HAP-1 (cell line): ENCODE measurements at places on chromosomes 3 and 15.

- no peak for DNase-seq
Observed at GRCh38 chr15:63598473-63599400, 1.6 kb downstream of the FBXL22 start.

DNA sequence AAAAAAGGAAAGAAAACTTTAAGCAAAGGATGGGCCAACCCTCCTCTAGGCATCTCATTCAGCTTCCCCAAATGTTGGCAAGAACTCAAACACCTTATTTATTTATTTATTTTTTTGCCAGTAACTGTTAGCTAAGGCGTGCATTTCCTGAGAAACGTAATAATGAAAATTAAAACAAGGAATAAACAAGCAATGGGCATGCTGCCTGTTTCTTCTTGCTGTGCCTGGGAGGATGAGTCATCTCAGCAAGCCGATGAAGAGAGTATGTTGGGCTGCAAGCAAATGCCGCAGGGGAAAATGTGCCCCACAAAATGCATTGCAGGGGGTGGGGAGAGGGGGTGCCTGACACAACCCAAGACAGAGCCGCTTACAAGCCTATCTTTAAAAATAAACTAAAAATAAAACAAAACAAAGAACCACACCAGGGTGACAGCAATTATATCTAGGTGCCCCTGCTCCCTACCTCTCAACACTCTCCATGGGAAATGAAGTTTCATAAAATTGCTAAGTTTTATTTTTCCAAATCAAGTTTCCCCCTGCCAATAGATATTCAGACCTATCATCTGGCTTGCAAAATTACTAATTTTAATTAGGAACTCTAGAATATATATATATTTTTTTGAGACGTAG is 40.3 kb downstream of the EIF4E3 start:
- peak; percentile 28 for DNase-seq

DNA sequence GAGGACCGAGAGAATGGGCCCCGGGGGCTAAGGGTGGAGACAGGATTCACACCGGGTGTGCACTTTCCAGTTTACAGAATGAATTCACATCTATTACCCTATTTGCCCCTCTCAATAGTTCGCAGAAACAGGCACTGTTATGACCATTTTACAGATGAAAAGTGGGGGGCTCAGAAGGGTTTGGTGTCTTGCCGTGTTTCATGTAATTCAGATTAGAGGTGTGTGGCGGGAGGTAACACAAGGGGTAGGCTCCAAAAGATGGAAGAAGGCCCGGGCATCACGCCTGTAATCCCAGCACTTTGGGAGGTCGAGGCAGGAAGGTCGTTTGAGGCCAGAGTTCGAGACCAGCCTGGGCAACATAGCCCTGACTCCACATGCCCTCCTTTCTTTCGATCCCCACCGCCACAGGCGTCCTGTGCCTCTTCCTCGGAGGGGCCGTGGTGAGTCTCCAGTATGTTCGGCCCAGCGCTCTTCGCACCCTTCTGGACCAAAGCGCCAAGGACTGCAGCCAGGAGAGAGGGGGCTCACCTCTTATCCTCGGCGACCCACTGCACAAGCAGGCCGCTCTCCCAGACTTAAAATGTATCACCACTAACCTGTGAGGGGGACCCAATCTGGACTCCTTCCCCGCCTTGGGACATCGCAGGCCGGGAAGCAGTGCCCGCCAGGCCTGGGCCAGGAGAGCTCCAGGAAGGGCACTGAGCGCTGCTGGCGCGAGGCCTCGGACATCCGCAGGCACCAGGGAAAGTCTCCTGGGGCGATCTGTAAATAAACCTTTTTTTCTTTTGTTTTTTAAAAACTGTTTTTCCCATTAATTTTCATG is 3.4 kb downstream of the DUOXA2 start:
- DNase-seq = no peak

GRCh38 chr15:59410391-59410896 is 27.5 kb upstream of the FAM81A start:
- no peak for DNase-seq

DNA sequence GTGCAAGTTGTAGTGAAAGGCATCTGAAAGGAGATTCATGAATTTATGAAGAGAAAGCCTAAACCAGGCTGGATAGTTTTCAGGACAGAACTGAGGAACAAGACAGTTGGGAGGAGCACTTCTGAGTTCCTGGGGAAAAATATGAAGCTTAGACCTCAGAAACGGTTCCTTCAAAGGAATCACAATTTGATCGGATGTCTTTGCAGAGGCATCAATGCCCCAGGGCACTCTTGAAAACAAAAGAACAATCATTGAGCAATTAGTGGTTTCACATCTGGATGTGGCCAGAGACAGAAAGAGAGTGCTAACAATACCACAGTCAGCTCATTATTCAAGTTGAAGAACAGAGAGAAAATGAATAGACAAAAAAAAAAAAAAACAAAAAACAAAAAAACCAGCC is 86.2 kb downstream of the KLF13 start:
- DNase-seq = no peak

DNA sequence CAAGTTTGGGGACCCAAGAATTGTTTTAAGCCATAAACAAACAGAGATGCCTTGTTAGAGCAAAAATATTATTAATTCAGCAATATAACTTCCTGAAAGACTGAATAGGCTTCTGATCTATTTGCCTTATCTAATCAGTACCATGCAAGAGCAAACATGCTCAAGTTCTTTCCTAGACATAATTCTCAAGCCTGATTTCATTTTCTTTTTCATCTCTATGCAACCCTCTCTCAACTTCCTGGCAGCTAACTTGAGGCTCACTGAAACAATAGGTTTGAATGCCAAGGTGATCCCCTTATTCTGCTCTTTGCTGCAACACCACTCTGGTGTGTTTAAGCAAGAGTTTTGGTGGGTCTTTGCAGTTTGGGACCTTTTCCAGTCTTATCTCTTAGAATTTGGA is 230.9 kb upstream of the CD96 start:
- no peak for DNase-seq

DNA sequence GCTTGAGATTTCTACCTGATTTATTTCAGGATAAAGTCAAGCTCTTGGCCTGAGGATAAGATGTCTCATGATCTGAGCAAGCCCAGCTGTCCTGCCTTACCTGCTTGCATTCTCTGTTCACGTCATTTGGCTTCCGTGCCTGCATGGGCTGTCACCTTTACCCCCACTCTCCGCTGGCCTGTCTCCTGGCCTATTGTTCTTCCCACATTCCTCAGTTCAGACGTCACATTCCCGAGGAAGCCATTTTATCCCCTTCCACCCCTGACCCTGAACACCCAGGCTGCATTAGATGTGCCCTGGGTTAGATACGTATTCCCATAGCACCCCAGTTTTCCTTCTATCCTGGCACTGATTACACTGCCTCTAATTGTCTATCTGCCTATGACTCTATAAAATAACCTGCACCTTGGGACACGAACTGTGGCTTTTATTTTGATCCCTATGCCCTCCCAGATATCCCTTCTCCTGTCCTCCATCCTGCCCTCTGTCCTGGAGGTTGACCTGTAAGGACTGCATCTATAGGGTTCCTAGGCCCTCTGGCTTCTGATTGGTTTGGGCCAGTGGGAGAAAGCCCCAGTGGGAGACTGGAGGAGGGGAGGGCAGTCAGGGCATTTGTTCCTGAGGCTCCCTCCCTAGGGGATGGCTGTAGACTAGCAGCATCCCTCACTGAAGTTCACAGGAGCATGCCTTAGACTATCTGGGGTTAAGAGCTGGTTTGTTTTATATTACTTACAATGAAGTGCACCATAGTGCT is 19.2 kb upstream of the UBE2Q2 start:
- DNase-seq = peak; percentile 68

GRCh38 chr15:67784090-67784781 is 41.1 kb upstream of the SKOR1 start:
- DNase-seq = no peak

DNA sequence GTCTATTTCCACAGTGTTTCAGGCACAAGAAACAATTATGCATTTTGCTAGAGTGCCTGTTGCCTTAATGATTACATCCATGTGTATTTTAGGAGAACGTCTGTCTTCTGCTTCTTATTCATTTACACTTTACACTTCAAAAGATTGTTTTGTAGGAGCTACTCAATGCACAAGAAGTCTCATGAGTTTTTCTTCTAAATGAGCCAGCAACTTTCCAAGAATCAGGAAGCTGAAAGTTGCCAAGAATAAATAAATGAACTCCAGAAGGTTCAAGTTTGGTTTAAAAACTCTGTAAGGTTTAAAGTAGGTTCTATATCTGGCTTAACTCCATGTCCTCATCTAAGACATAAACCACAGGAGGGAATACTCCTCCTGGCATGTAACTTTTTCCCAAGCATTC is 103.8 kb upstream of the ADPGK start:
- no peak for DNase-seq

GRCh38 chr3:38085943-38086324 is 46.9 kb downstream of the DLEC1 start:
- no peak for DNase-seq

DNA sequence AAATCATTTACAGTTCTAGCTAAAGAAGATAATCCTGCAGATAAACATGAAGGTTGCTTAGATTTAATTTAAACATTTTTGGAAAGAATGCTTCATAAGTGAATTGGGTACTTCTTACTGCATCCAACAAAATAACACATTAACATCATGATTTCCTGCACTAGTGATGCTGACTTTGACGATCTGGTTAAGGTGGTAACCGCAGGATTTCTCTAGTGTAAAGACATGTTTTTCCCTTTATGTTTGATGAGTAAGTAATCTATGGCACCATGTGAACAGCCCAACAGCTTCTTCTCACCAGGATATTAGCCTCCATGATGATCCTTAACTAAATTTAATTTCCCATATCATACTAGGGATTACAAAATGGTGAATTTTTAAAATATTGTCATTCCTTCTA is 14.1 kb downstream of the SPPL2A start:
- DNase-seq = no peak

- peak; percentile 18 for DNase-seq
Observed at GRCh38 chr3:97510795-97511194, 253.8 kb upstream of the ARL6 start.

DNA sequence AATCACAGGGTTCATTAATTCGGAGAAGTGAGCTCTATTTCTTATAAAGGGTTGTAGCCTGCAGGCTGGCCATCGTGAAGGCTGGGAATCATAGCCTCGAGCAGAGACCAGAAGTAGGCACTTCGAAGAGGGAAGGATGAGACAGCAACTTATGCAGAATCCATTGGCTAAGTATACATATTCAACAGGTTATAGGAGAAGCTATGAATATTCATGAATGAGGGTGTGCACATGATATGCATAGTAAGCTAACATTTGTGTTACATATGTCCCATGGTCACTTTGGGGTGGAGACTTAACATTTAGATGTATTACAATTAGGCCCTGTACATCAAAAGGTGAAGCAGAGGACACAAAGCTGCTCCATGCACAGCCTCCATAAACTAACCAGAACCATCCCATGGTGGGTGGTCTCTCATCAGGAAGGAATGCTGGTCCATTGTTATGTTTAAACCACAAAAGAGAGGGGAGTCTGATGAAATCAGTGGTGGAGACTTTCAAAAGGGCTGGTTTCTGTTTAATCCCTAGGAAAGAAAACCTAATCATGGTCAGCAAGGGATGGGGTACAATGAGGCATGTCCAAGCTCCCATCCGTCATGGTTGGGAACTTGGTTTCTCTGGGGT is 80.8 kb upstream of the FHIT start:
- DNase-seq = no peak

DNA sequence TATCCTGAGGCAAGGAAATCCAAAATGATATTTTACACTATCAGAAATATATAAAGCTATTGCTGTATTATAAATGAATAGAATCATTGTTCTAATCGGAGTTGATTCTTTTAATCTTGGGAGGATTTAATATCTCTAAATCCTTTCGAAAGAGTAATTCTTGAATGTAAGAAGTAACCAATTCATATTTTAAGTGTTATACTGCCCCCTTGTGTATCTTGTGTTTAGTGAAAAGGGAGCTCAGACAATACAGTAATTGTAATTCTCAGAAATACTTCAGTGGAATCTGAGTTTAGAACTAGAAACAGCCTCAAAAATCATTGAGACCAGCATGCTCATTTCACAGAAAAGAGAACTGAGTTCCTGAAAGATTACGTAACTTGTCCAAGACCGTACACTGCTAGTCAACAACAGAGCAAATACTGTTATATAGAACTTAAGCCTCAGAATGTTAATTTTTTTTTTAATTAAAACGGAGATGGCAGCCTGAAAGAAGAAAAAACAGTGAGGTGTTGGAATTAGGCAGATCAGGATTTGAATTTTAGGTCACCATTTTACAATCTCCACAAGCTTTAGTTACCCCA is 42.9 kb downstream of the PLCH1 start:
- DNase-seq = no peak

DNA sequence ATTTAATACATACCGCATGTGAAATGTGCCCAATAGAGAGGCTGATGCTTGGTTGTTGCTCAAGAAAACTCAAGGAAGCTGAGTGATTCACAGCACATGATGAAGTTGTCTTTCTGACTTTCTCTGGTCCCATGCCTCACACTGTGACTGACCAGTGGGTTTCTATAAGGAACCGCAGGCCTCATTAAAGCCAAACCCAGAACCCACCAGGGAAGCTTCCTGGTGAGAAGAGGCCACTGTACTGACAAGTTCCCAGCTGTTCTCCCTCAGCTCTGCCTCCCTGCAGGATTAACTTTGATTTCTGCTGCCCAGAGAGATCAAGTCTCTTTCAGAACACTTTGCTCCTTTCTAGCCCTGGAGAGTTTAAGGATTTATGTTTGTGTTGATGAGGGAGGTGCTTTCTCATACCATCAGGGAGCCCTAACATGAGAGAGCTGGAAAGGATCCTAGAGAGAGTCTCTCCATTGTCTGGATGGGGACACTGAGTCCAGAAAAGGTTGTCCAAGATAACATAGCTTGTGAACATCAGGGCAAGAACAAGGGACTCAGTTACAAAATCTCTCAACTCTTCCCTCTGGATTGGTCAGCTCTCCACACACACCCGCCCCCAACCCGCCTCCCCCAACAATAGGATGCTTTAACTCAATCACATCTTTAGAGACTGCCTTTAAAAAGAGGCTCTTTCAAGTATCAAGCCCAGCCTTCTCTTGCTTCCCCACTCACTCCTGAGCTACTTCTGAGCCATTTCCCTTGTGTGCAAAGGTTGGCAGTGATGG is 303.2 kb upstream of the TLE3 start:
- no peak for DNase-seq

GRCh38 chr3:178634975-178635374 is 98.7 kb downstream of the KCNMB2 start:
- DNase-seq = no peak

GRCh38 chr3:180321534-180321933 is 280.4 kb upstream of the TTC14 start:
- DNase-seq = no peak
